ENCODE measurements at places on chromosomes 16 and 17.

- no peak for DNase-seq
Observed at GRCh38 chr16:50535506-50536257, 12.5 kb upstream of the NKD1 start.

DNA sequence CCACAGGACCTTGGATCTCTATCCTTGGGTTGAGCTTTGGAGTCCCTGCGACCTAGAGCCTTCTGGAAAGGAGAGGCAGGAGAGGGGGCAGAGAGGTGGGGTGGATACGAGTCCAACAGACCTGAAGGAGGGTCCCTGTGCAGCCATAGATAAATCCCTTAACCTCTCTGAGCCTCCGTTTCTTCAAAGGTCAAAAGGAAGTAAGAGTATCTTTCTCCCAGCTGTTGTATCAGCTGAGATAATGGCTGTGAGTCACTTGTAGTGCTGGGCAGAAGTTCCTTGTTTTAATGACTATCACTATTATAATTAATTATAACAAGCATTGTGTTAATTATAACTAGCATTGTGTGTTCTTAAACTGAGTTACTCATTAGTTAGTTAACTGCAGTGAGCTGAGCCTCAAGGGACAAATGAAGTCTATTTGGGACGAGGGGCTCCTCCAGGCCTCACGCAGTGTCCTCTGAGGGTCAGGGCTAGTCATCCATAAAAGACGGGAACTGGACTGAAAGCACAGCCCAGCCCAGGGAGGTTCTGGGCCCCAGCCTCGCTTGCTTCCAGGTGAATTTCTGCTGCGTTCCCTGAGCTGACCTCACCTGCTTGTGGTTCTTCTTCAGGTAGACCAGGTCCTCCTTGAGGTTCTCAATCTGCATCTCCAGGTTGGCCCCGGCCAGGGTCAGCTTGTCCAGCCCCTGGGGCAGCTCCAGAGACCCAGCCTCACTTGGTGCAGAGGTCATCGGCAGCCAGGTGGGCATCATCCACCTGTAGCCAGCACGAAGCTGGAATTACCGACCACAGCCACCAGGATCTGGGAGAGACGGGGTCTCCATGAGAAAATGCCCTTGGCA lies 5.7 kb upstream of the KRT17 start:
- no peak for DNase-seq

- DNase-seq, result no peak
Observed at GRCh38 chr17:79810130-79811010, 13.5 kb upstream of the CBX8 start.

DNA sequence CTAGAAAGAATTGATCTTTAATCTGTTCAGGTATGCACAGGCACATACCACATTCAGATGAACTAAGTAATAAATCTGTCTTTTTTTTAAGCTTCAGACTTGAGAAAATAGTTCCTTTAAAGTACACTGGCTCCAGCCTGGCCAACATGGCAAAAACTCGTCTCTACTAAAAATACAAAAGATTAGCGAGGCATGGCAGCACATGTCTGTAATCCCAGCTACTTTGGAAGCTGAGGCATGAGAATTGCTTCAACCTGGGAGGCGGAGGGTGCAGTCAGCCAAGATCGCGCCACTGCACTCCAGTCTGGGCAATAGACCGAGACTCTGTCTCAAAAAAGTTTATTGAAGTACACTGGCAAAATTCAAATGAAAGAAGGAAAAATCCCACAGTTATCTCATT lies 111.0 kb upstream of the NETO2 start:
- DNase-seq, result no peak

DNA sequence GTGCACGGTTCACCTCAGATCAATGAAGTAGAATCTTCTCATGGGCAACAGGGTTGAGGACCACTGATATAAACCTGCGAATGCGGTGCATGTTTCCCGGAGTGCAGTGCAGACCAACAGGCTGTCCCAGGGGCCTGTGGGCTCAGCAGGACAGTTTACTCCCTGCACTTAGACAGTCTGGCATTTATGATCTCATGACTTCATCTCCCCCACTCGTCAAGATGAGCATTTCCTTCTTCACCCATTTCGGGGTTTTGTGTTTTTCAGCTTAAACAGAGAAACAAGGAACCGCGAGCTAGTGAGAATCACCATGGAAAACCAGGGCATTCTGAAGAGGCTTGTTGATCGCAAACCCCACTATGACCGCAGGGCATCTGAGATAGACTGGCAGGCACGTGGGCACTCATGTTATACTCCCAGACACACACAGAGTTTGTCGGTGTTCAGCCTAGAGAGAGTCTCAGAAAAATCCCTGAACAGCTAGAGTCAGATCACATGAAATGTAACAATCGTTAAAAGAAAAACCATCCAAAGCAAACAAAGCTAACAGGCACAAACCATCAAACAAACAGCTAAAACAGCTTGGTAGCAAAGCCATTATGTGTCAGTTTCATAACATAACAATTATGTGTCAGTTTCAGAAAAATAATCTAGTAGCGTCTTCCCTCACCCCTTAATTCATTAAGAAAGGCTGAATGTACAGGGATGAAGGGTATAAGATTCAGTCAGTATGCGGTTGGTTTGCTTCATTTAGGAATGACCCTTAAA lies 2.9 kb downstream of the CFAP97D1 start:
- DNase-seq, result no peak

Data from left forelimb (tissue), 1 donor.